ENCODE measurements at places on chromosomes 4 and X.

- no peak for DNase-seq
Observed at GRCh38 chr4:92776080-92776479, 472.3 kb downstream of the GRID2 start.

DNA sequence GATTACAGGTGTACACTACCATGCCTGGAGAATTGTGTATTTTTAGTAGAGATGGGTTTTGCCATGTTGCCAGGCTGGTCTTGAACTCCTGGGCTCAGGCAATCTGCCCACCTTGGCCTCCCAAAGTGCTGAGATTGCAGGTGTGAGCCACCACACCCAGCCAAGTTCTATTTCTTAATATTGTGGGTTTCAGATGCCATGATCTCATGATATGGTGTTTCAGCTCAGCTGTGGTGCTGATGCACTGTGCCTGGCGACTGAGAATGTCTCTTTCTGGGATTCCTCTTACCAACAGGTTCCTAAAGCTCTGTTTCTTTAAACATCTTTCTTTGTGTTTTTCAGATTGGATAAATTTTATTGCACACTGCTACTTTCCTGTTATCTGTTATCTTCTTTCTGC lies 17.3 kb upstream of the NDUFC1 start:
- DNase-seq = no peak

- DNase-seq = no peak
Observed at GRCh38 chr4:177667687-177668086, 225.4 kb upstream of the AGA start.

- DNase-seq = no peak
Observed at GRCh38 chr4:108172231-108172752, 3.6 kb upstream of the LEF1 start.

- DNase-seq = no peak
Observed at GRCh38 chrX:115582616-115583495, 21.9 kb downstream of the PLS3 start.
